ENCODE measurements at places on chromosomes 11 and 22. TPM values are rescaled to one million over a fixed set of nuclear protein-coding genes. Genes with fewer than 3 reads are reported as not detected.

DNA sequence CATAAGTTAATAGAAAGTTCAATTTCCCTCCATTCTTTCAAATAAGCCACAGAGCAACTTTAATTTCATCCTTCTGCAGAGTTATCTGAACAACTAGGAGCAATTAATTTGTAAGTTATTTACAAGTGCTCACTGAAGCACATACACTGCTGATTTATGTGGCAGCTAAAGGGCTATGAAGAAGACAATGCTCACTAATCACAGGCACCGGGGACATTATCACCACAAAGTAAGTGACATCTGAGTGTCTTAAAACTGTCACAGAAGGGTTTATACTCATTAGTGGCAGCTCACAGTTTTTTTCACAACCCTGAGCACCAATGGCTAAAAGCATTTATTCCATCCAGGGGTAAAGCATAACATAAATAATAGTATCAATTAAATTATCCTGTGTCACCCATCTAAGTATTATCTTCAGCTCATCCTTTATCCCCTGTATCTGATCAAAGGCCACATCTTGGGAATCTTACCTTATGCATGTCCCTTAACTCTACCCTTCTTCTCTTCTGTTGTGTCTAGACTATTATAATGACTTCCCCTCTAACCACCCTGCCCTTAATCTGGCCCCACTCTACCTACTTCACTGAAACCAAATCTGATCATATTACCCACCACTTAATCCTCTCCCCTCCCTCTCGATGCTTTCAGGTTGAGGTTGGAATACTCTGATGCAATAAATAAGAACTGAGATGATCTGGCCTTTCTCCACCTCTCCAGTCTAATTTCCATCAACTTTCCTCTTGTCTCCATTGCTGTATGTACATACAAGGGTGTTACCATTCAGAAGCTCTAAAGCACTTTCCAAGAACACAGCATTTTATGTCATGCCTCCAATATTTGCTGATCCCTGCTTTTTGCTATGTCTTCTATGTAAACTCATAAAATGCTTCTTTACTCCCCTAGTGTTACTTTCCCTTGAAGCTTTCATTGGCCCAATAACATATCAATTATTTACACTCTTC is 252.7 kb downstream of the CASP12 start:
- no peaks in the 10 kb centered on the region for H3K4me1 ChIP-seq
- H3K4me3 ChIP-seq: no peak overlapping the region
- DNase-seq: no peak
- H3K27me3 ChIP-seq: no peaks in the 10 kb centered on the region
- no peak overlapping the region for H3K27ac ChIP-seq

Gene CNTF
- 0.93 TPM for total RNA-seq

Gene SLC37A2
- 2.4 TPM for total RNA-seq

DNA sequence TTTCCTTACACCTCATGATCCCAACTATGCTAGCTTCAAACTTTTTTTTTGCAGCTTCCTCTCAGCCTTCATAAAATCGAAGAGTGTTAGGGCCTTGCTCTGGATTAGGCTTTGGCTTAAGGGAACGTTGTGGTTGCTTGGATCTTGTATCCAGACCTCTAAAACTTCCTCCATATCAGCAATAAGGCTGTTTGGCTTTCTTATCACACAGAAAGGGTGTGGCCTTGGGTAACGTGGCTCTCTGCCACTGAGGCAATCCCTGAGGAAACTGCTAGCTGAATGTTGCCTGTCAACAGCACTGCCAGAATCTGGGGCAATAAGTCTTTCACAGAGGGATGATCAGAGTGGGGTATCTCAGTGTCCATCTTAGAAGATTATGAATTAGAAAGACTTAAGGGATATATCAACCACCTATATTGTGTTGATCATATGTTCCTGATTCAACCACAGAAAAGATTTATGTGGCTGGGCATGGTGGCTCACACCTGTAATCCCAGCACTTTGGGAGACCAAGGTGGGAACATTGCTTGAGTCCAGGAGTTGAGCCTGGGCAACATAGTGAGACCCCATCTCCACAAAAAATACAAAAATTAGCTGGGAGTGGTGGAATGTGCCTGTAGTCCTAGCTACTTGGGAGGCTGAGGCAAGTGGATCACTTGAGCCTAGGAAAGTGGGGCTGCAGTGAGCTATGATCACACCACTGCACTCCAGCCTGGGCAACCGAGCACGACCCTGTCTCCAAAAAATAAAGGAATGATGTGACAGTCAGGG is 12.5 kb upstream of the CUL5 start:
- peaks cover 13% of the 10 kb centered on the region for H3K27me3 ChIP-seq
- H3K4me3 ChIP-seq: no peak overlapping the region
- H3K4me1 ChIP-seq: no peaks in the 10 kb centered on the region
- H3K36me3 ChIP-seq: no peaks in the 10 kb centered on the region

- no peak overlapping the region for H3K4me3 ChIP-seq
- no peak for DNase-seq
- H3K27me3 ChIP-seq: no peaks in the 10 kb centered on the region
- H3K4me1 ChIP-seq: no peaks in the 10 kb centered on the region
- no peaks in the 10 kb centered on the region for H3K36me3 ChIP-seq
These were observed 621.0 kb upstream of the ANO3 start for GRCh38 chr11:25710975-25711374.

Data from left ventricle myocardium inferior (tissue), 1 donor.